Calu3 (cell line): ENCODE measurements at places on chromosomes 4 and X. TPM values are rescaled to one million over a fixed set of nuclear protein-coding genes. Genes with fewer than 3 reads are reported as not detected.

GRCh38 chrX:129984111-129984958 is 1.9 kb downstream of the BCORL1 start:
- DNase-seq = peak; percentile 50
- no peaks in the 10 kb centered on the region for H3K36me3 ChIP-seq
- no peak overlapping the region for H3K27ac ChIP-seq
- H3K4me3 ChIP-seq = no peak overlapping the region

The FANCB gene
- total RNA-seq = 13.6 and 14.1 TPM in 2 replicates

The BBS7 gene
- total RNA-seq = 11.7 and 12.4 TPM in 2 replicates

DNA sequence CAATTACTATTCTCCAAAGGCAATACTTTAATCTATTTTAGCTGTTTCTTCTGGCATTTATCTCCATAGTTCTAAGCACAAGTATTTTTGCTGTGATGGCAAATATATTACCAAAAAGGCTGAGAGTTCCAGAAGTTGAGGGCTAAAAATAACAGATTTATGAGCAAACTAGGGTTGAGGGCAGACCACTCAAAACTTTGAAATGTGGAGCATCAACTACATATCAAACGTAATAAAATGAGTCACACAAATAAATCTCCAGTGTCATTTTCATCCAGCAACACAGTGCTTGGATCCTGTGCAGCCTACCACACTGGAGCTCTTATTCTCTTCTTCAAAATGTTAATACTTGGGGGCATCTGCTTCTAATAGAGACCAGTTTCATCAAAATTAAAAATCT is 163.9 kb downstream of the HS3ST1 start:
- no peaks in the 10 kb centered on the region for H3K4me1 ChIP-seq
- no peaks in the 10 kb centered on the region for H3K36me3 ChIP-seq
- H3K27ac ChIP-seq = no peak overlapping the region
- no peak overlapping the region for H3K4me3 ChIP-seq
- H3K27me3 ChIP-seq = peaks cover 16% of the 10 kb centered on the region

The SSX3 gene
- total RNA-seq = not detected in 2 replicates

DNA sequence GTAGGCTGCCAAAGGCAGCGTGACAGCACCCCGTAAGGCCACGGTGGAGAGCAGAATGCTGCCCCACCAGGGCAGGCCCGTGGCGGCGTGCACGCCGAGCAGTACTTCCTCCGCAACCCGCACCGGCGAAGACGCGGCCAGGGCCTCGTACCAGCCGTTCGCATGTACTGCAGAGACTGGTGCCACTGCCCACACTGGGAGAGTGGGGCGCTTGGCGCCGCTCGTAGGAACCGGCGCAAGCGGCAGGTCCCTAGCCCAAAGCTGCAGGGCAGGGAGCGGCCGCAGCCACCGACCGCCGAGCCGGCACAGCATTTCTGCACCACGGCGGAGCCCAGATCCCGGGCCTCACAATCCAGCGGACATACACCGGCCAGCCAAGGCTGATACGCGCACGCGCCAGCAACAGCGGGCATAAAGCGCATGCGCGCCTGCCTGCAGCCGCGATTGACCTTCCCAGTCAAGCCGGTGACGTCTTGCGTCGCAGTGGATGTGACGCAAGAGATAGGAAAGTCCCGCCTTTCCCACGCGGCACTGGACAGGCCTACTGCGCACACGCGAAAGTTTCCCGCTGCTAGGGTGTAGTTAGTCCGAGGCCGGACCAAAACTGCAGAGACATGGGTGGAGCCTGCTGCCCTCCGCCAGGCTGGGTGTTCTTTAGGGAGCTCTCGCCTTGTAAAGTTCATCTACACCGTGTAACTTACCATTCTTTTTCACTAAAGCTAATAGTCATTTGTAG is at the start of gene COX18:
COX18 (minus strand) TSS at position 379 of the 736 bp plus-strand sequence; CDS start at position 312, 67 bp downstream.
- peaks cover 22% of the 10 kb centered on the region for H3K36me3 ChIP-seq
- H3K4me3 ChIP-seq = peak within 1 kb of the TSS; percentile 97
- no peaks in the 10 kb centered on the region for H3K27me3 ChIP-seq
- H3K4me1 ChIP-seq = peaks cover 8% of the 10 kb centered on the region
- peak within 1 kb of the TSS; percentile 92 for H3K27ac ChIP-seq

The TMPRSS11D gene
- not detected in 2 replicates for total RNA-seq

DNA sequence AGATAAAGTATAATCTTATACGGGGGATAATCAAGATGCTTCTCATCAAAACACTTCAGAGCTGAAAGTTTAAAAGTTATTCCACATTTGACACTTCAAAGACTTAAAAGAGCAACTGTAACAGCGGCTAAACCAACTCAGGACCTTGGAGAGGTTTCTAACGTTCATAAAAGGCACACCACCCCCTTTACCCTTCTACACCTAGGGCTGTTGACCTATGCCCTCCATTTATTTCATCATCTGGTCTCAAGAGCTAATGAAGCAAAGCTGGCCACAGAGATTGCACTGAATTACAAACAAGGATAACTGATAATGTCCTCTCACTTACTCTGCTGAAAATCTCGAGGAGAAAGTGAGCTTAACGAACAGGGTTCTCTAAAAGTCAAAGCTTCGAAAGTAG is 1.1 kb upstream of the RPS6KA6 start:
- H3K27me3 ChIP-seq = no peaks in the 10 kb centered on the region
- H3K36me3 ChIP-seq = peaks cover 15% of the 10 kb centered on the region
- peak overlapping the region; percentile 76 for H3K4me3 ChIP-seq
- H3K4me1 ChIP-seq = no peaks in the 10 kb centered on the region
- no peak for DNase-seq

The CCDC120 gene
- 30.8 and 39.0 TPM in 2 replicates for total RNA-seq

DNA sequence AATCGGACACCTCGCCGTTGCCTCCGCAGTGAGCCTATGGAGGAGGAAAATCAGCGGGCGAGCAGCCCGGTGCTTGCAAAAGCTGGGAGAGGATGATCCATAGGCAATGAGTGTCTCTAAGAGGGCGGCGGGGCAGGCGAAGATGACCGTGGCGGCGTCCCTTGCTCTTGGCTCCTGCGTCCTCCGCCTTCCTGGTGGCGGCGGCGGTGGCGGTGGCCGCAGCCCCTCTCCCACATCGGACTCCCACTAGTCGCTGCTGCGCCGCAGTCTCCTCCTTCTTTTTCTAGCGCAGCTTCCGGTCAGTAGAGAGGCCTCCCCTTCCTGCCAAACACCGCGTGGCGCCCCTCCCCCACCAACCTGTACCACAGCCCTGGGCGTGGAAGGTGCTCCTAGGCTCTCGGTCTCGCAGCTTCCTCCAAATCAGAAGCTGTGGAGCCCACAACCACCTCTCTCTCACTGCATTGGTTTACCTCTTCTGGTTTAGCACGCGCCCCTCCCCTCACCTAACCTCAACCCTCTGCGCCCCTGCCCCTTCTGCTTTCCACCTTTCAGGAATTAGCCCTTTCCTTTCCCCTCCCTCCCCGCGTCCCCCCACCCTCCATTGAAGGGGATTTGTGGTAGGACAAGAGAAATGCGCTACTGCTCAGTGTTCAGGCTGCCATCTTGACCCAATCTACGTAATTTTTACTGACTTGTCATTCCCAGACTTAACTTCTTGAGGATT is at the start of gene SPIN3:
SPIN3 (minus strand) TSS at position 271 of the 724 bp plus-strand sequence. CDS start 594 bp downstream, outside the sequence.
- DNase-seq = peak; percentile 94
- H3K36me3 ChIP-seq = peaks cover 28% of the 10 kb centered on the region
- H3K27ac ChIP-seq = peak within 1 kb of the TSS; percentile 82
- peaks cover 26% of the 10 kb centered on the region for H3K4me1 ChIP-seq
- no peaks in the 10 kb centered on the region for H3K27me3 ChIP-seq

GRCh38 chr4:139873111-139873860 is 207.7 kb downstream of the MGST2 start:
- H3K27ac ChIP-seq = no peak overlapping the region
- H3K4me3 ChIP-seq = no peak overlapping the region
- no peaks in the 10 kb centered on the region for H3K27me3 ChIP-seq
- H3K4me1 ChIP-seq = peaks cover 9% of the 10 kb centered on the region
- DNase-seq = no peak

DNA sequence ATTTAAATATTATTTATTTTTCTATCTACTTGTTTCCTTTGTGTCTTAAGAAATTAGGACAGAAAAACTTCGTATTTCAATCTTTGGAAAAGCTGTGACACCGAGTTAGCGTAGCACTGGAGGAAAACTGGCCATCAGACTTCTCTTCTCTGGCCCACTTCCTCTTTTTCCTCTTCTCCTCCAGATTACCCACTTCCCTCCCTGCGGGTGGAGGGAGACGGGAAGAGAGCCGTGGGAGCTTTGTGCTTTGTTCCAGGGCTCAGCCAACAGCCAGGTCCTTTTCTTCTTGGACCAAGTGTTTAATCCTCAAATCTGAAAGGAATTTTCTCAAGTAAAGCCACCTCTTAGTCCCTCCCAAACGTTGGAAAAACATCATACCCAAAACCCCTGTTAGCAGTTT is 29.7 kb downstream of the OFD1 start:
- H3K4me3 ChIP-seq = no peak overlapping the region
- no peaks in the 10 kb centered on the region for H3K27me3 ChIP-seq
- H3K36me3 ChIP-seq = peaks cover 42% of the 10 kb centered on the region
- no peaks in the 10 kb centered on the region for H3K4me1 ChIP-seq
- DNase-seq = no peak
- H3K27ac ChIP-seq = no peak overlapping the region

The ARMCX2 gene
- not detected in 2 replicates for total RNA-seq

DNA sequence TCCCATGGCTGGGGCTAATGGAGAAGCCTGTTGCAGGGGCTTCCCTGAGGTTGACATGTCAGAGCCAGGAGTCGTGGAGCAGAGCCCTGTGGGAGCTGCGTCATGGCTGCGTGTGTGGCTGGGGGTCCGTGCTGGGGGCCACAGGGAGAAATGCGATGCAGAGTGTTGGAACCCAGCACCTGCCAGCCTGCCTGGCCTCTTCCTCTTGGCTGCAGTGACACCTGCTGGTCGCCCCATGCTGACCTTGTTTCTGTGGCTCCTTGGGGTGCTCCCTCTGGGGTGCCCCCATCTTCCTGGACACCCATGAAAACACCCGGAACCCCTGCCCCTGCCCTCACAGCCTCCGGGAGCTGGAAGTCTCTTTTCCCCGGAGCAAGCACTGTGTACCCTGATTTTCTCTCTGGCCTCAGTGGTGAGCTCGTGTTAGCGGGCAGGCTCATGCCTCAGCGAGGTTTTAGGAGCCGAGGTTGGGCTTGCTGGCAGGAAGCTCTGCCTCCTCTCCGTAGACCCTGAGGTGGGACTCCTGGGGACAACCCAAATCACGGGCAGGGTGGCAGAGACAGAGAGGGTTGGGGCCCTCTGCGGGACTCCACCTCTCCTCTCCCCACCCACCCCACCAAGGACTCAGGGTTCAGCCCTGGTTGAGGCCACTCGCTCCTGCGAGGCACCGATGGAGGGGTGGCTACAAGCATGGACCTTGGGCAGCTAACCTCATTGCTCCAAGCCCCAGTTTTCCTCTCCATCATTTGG is 103.7 kb downstream of the SORCS2 start:
- peak; percentile 32 for DNase-seq
- no peaks in the 10 kb centered on the region for H3K4me1 ChIP-seq
- H3K36me3 ChIP-seq = no peaks in the 10 kb centered on the region
- no peak overlapping the region for H3K27ac ChIP-seq

The KIT gene
- total RNA-seq = not detected in 2 replicates

DNA sequence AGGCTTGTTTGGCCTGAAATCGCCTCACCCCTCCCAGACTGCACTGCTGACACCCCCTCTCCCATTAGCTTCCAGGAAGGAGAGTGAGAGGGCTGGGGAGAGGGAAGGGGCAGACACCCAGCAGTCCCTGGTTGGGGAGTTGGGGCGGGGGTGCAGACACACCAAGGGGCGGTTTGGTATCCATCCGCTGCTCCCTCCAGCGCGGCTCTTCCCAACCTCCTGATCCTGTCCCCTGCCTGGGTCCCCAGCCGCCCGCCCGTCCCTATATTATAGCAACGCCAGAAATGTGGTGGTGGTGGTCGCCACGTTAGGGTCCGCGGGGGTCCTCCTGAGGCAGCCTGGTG is 24.9 kb downstream of the GPRASP3 start:
- H3K4me3 ChIP-seq = peak overlapping the region; percentile 83
- no peaks in the 10 kb centered on the region for H3K4me1 ChIP-seq
- no peaks in the 10 kb centered on the region for H3K27me3 ChIP-seq
- peak overlapping the region; percentile 56 for H3K27ac ChIP-seq

The TLR10 gene
- not detected in 2 replicates for total RNA-seq

The CACNA1F gene
- total RNA-seq = not detected in 2 replicates

DNA sequence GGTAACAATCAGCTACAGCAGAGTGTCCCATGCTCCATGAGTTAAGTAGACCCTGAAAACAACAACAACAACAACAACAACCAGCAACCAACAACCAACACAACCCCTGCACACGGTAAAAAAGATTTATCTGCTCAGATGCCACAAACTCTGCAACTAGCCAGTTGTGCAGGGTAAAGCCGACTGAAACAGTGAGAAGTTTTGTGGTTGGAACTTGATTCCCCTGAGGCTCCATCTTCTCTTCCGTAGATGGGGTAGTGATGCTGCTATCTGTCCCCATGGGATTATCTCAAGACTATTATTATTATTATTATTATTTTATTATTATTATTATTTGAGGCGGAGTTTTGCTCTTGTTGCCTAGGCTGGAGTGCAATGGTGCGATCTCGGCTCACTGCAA is 50.6 kb upstream of the RAPGEF2 start:
- DNase-seq = no peak
- no peaks in the 10 kb centered on the region for H3K36me3 ChIP-seq
- no peaks in the 10 kb centered on the region for H3K27me3 ChIP-seq
- no peak overlapping the region for H3K4me3 ChIP-seq

- DNase-seq = no peak
- H3K27me3 ChIP-seq = no peaks in the 10 kb centered on the region
- H3K4me1 ChIP-seq = peaks cover 27% of the 10 kb centered on the region
- H3K27ac ChIP-seq = no peak overlapping the region
- peak overlapping the region; percentile 3 for H3K4me3 ChIP-seq
- no peaks in the 10 kb centered on the region for H3K36me3 ChIP-seq
These were observed 5.1 kb upstream of the MYOZ2 start for GRCh38 chr4:119130365-119131065.

DNA sequence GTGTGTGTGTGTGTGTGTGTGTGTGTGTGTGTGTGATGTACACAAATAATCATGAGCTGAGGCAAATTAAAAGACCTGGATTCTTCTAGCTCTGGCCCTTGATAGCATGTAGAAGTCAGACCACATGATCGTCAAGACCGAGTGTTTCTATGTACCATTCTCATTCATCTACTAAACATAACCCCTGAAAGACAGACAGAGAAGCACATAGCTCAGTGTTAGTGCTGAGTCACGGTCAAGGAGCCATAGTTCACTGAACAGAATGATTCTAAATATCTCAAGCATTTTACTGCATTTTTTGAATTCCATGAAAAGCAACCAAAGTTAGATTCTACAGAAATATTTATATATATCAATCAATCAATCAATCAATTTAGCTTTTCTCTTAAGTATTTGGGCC is 412.3 kb upstream of the CXorf51A start:
- no peak overlapping the region for H3K27ac ChIP-seq
- H3K4me1 ChIP-seq = peaks cover 5% of the 10 kb centered on the region
- no peak overlapping the region for H3K4me3 ChIP-seq
- no peak for DNase-seq
- no peaks in the 10 kb centered on the region for H3K27me3 ChIP-seq

The CENPI gene
- 26.1 and 28.1 TPM in 2 replicates for total RNA-seq

GRCh38 chr4:40552536-40552935 is 77.1 kb downstream of the RBM47 start:
- no peak overlapping the region for H3K27ac ChIP-seq
- no peak overlapping the region for H3K4me3 ChIP-seq
- H3K36me3 ChIP-seq = peaks cover 21% of the 10 kb centered on the region
- H3K27me3 ChIP-seq = no peaks in the 10 kb centered on the region
- no peak for DNase-seq

The PSAPL1 gene
- not detected in 2 replicates for total RNA-seq

The MAGEB1 gene
- total RNA-seq = not detected in 2 replicates

The PTCHD1 gene
- 0.07 TPM in 1 of 2 replicates, not detected in the other for total RNA-seq
